Fibroblast of villous mesenchyme (primary cell): ENCODE measurements at places on chromosomes 12 and 14. TPM values are rescaled to one million over a fixed set of nuclear protein-coding genes. Genes with fewer than 3 reads are reported as not detected.

GRCh38 chr12:89709995-89710872 lies 1.6 kb upstream of the ATP2B1 start:
- no peak for DNase-seq

DNA sequence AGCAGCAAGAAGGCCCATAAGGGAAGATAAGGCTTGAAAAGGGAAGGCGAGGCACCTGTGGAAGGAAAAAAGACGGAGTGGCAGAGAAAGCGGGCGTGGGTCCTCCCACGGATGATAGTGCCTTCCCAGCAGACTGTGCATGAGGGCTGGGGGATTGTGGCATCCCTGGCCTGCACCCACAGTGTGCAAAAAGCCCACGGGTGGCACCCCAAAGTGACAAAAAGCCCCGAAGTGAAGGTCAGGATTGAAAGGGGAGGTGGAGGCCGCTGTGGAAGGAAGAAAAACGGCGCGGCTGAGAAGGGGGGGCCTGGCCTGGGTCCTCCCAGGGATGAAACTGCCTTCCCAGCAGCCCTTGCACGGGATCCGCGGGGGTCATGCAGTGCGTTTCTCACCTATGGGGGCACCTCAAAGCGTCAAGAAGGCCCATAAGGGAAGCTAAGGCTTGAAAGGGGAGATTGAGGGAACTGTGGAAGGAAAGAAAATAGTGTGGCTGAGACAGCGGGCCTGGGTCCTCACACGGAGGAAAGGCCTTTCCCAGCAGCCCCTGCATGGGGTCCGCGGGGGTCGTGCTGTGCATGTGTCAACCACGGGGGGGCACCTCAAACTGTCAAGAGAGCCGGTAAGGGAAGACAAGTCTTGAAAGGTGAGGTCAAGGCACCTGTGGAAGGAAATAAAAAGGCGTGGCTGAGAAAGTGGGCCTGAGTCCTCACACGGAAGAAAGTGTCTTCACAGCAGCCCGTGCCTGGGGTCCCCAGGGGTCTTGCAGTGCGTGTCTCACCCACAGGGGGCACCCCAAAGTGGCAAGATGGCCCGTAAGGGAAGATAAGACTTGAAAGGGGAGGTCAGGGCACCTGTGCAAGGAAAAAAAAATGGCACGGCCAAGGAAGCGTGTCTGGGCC lies 274.1 kb downstream of the ALG10 start:
- no peak for DNase-seq

GRCh38 chr12:45379261-45379660 lies 163.4 kb downstream of the ANO6 start:
- peak; percentile 18 for DNase-seq

- peak; percentile 57 for DNase-seq
These were observed 304.1 kb downstream of the EGLN3 start for GRCh38 chr14:33646692-33647260.

Gene RPS6KL1
- total RNA-seq = 1.6 and 2.2 TPM in 2 replicates
